ENCODE measurements at places on chromosomes 6 and 20.
A peak's percentile ranks its signal among the peaks of the same experiment; 100 is the strongest.

- DNase-seq = no peak
Observed at GRCh38 chr20:23625236-23625964, 12.4 kb downstream of the CST3 start.

GRCh38 chr20:400128-400453 is 8.0 kb upstream of the RBCK1 start:
- no peak for DNase-seq

GRCh38 chr20:34943808-34944567 is 11.6 kb downstream of the GSS start:
- no peak for DNase-seq

- no peak for DNase-seq
Observed at GRCh38 chr6:167574431-167575151, 249.7 kb downstream of the TTLL2 start.

- peak; percentile 71 for DNase-seq
Observed at GRCh38 chr6:16762550-16763477, 1.6 kb upstream of the ATXN1 start.

GRCh38 chr20:10253780-10254179 is 35.1 kb downstream of the SNAP25 start:
- no peak for DNase-seq

- DNase-seq = no peak
Observed at GRCh38 chr6:136962661-136963060, 40.6 kb downstream of the SLC35D3 start.

- DNase-seq = no peak
Observed at GRCh38 chr6:99032396-99032795, 84.7 kb upstream of the FBXL4 start.

DNA sequence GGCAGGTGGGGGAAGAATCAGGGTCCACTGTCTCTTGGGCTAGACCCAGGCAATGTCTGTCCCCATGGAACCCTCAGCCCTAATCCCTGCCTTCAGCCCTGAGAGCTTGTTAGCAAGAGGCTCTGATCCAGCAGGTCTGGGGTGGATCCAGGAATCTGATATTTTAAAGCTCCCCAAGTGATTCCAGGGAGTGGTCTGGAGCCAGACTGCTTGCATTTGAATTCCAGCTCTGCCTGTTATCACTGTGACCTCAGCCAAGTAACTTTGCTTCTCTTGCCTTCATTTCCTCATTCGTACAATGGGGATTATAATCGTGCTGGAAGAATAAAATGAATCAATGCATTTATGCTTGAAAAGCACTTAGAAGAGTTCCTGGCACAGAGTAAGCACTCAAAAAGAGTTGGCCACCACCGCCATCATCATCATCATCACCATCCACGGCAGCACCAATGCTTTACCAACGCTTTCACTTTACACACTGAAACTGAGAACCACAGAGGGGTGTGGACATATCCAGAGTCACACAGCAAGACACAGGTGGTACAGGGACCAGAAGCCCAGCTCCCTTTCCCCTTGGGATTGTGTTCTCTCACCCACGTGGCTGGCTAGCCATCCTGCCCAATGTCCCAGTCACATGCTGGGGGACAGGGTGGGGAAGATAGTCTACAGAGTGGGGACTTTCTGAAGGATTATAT is 75.7 kb upstream of the RALY start:
- DNase-seq = no peak

GRCh38 chr6:562052-562676 is 94.7 kb downstream of the HUS1B start:
- DNase-seq = no peak

DNA sequence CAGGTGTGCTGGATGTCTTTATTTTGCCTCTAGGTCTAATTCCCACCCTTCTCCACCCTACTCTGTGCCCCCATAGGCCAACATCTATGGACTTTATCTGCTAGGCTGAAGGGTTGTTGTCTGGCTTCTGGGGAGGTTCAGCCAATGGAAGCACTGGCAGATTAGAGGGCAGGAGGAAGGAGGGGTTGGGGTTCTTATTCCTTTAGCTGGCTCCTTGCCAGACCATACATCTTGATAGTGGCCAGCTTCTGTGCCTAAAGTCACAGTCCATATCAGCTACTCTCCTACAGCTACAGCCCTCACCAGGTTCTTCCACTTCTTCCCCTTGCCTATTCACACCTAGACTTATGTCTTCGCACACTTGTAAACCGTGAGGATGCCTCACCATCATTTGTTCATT is 41.1 kb downstream of the ROS1 start:
- no peak for DNase-seq

DNA sequence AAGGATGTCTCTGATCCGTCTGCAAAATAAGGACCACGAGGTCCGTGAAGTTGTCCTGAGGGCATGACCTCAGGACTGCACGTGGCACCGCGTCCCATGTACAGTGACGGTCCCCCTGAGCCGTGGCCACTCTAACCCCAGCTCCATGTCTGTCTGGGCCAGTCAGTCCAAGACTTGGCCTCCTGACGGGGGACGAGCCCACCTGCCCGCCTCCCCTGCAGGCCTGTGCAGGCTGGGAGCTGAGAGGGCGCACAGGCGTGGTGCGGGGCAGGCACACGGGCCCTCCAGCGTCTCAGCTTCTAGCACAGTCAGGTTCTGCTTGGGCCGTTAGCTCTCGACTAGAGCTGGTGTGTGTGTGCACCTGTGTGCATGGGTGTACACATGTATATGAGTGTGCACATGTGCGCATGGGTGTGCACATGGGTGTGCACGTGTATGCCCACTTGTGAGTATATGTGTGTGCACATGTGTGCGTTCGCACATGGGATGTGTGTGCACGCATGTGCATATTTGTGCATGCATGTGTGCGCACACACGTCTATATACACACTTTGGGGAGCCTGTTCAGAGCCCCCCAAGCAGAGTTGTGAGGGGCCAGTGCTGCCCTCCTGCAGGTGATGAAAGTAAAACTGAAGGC is 307.0 kb downstream of the TAF4 start:
- no peak for DNase-seq

- no peak for DNase-seq
Observed at GRCh38 chr20:17969884-17970409, 1.1 kb downstream of the MGME1 start.

GRCh38 chr20:6492271-6493055 is 275.0 kb upstream of the BMP2 start:
- DNase-seq = no peak

GRCh38 chr6:151722342-151722741 is 85.1 kb upstream of the ESR1 start:
- DNase-seq = no peak

GRCh38 chr6:15526212-15526701 is 136.6 kb downstream of the DTNBP1 start:
- DNase-seq = no peak

DNA sequence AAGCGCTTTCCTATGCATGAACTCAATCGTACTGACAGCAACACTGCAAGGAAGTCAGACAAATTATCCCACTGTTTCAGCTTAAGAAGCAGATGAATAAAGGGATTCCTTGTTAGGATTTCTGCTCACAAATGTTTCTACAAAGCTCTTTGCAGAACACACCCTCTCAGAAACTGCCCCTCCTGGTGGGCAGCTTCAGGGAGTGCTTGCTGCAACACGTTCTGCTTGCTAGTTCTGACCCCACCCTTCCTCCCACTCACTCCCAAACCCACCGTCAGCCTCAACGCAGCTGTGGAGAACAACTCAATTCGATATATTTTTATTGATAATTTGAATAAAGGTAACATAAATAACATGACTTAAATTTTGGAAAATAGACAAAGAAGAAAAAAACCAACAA is 250.8 kb upstream of the PRDM1 start:
- DNase-seq = no peak

- DNase-seq = no peak
Observed at GRCh38 chr20:45223136-45223535, 2.0 kb downstream of the SEMG2 start.

- no peak for DNase-seq
Observed at GRCh38 chr6:88848870-88849269, 114.5 kb downstream of the RNGTT start.

GRCh38 chr6:164107297-164107995 is 692.9 kb downstream of the QKI start:
- DNase-seq = no peak

DNA sequence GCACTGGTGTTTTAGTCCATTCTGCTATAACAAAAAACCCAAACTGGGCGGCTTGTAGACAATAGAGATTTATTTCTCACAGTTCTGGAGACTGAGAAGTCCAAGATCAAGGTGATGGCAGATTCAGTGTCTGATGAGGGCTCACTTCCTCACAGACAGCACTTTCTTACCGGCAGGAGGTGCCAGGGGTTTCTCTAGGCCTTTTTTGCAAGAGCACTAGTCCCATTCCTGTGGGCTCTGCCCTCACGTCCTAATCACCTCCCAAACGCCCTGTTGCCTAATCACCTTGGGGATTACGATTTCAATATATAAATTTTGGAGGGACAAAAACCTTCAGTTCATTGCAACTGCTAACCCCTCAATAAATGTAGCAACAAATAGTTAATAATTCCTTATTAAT is 140.0 kb upstream of the SGK1 start:
- DNase-seq = no peak

- no peak for DNase-seq
Observed at GRCh38 chr6:31299511-31299910, 27.6 kb upstream of the HLA-C start.

DNA sequence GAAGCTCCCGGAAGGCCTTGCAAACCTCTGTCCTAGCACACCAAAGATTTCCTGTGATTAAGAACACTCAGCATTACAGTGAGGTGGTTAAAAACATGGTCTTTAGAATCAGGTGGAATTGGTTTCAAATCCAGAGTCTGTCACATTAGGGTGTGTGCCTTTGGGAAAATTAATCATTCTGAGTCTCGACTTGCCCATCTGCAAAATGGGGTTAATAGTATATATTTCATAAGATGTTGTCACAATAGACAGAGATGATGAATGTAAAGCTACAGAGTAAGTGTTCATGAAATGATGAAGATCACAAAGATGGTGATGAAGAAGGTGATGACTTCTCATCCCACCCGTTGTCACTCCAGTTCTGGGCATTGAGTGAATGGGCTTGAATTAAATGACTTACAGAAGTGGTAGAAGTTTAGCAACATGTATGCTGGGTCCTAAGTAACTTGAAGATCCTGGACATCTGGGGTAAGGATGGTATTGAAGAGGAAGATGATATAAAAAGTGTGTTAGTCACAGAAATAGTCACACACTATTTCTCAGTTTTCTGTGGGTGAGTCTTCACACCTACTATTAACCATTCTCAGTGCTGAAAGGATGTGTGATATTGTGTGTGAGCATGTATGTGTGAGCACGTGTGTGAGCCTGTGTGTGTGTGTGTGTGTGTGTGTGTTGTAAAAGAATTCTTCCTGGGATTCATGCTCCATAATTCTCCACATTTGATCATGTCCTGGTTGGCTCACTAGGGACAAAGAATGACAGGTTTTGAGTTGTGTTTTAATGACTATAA is 28.0 kb upstream of the NEDD9 start:
- no peak for DNase-seq

DNA sequence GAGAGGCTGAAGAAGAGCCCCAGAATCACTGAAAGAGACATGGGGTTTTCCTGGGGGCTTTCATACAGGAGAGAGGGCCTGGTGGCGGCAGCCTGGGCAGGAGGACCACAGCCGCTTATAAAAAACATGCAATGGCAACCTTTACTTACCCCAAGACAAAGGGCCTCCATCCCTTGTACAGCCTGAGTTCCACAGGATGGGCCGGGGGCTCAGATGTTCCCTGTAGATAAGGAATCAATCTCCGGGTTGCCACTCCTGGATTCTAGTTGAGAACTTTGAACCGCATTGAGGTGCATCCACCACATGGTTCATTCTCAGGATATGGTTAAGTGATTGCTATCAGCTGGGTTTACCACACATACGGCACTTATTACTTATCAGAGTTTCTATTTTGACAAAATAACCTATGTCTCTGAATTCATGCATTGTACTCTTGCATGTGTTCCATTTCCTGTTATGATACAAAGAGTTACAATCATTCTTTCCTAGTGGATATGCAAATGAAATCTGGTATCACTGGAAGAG is 677.6 kb downstream of the KIF16B start:
- no peak for DNase-seq

DNA sequence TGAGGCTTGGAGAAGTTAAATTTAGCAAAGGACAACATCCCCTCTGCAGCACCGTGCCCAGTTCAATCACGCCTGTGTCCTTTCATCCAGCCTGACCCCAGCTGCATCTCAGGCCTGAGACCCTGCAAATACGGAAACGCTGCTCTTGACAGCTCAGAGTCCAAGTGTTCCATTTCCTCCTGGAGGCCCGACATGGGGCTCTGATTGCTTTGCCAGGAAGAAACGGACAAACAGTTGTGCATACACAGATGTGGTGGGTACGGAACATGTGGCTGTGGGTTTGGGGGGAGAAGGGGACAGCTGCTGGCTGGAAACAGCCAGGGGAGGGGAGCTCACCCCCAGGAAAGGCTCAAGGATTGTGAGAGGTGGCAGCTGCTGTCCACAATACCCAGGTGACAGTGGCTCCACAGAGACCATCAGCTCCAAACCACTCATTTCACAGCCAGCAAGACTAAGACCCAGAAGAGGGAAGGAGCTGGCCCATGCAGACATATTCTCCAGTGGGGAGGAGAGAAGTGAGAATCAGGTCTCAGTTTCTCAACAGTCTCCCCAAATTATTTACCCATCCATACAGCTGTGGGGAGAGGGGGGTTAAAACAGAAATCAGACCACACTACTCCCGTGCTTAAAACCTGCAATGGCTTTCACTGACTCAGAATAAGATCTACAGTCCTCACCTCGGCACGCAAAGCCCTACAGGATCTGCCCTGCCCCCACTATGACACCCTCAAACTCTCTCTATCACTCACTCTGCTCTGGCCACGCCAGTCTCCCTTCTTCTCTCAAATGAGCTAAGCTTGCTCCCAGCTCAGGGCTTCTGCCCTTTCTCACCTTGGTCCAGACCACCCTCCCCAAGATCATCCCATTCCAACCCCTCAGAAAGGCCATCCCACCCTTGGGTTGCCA is 89.1 kb downstream of the PREX1 start:
- no peak for DNase-seq

DNA sequence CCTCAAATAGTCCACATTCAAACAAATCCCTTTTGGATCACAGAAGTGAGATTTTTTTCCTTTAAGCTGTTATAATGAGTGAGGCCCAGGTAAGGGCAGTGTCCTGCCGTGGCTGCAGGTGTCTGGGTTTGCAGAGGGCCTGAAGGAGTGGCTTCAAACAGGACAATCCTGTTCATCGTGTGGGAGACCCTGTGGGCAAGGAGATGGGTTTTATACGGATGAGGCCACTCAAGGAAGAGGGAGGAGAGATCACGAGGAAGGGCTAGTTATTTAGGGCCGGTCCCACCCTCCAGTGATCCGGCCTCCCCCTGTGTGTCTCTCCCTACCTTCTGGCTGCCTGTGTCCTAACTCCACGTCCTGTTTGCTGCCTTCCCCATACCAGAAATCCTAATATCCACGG is 33.8 kb downstream of the PPP1R14C start:
- DNase-seq = no peak

Data from A549 (cell line).